Glutamatergic neuron (in vitro differentiated cells): ENCODE measurements at places on chromosomes 1 and 21. TPM values are rescaled to one million over a fixed set of nuclear protein-coding genes. Genes with fewer than 3 reads are reported as not detected.

The ELF3 gene
- total RNA-seq, result 0.96 TPM

DNA sequence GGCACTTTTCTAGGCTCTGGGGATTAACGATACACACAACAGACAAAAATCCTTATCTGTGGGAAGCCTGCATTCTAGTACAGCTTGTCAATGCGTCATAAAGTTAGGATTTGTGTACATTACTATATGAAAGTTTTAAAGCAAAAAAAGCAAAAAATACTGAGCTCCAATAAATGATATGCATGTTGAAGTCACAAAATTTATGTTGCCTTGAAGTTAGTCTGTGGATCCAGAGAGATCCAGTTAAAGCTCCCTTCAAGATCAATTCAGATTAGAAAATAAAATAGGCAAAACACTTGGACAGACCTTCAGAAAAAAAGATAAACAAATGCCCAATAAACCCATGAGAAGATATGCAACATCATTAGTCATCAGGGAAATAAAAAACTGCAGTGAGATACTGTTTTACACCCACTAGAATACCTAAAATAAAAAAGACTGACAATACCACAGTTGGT is 33.1 kb upstream of the KCNQ4 start:
- H3K27ac ChIP-seq, result no peak overlapping the region
- H3K4me1 ChIP-seq, result peaks cover 19% of the 10 kb centered on the region
- no peaks in the 10 kb centered on the region for H3K36me3 ChIP-seq
- no peak overlapping the region for H3K4me3 ChIP-seq

DNA sequence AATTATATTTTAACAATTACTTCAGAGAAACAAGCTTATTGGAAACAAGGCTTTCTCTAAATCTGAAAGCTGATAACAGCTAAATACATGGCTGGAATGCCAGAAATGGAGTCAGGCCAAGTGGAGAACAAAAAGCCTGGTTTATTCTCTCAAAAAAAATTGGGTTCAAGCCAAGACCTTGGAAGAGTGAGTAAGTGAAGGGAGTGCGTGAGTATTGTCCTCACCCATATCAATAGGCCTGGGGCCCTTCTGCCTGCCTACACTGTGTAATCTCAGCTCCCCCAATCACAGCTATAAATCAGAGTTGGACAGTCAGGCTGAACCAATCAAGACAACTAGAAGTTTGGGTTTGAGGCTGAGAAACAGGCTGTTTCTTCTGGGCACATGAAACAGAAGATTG is 7.4 kb downstream of the KYAT3 start:
- H3K4me3 ChIP-seq, result no peak overlapping the region
- peaks cover 8% of the 10 kb centered on the region for H3K36me3 ChIP-seq
- H3K27me3 ChIP-seq, result no peaks in the 10 kb centered on the region
- H3K4me1 ChIP-seq, result peaks cover 3% of the 10 kb centered on the region
- DNase-seq, result no peak

DNA sequence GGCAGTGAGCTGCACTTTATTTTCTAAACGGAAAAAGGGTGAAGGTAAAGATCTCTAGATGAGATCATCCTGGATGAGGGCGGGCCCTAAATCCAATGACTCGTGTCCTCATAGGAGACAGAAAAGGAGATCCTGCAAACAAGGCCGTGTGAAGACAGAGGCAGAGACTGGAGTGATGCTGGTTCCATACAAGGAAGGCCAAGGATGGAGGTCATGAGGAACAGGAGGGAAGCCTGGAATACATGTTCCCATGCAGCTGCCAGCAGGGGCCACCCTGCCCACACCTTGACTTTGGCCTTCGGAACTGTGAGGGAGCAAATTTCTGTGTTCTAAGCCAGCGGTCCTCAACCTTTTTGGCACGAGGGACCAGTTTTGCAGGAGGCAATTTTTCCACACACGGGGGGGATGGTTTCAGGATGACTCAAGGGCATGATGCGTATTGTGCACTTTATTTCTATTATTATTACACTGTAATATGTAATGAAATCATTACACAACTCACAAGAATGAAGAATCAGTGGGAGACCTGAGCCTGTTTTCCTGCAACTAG is 94.3 kb downstream of the PSMG1 start:
- H3K27me3 ChIP-seq, result peaks cover 9% of the 10 kb centered on the region
- H3K36me3 ChIP-seq, result peaks cover 6% of the 10 kb centered on the region
- H3K4me1 ChIP-seq, result no peaks in the 10 kb centered on the region
- no peak for DNase-seq

DNA sequence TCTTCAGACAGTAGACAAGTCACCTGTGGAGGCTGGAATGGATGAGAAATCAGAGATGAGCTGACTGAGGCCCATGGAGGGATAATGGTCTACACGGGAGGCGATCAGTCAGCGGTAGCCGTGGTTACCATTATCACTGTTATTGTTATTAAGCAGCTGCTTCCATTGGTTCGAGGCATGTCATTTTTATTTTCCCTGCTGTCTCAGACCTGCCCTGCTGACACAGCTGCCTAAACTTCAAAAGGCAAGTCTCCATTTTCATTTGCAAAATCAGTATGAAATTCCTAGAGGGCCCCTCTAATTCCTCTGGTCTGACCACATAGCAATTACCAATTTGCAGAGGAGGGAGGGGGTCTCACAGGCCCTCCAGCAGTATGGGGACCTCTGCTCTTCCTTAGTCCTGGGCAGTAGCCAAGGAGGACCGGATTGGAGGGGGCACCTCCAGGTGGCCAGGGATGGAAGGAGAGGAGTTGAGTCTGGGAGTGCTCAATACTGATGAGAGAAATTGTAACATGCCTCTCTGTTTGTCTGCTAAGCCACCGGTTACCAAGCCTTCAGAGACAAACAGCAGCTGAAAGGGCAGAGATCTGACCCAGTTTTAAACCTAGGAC is 184.2 kb downstream of the TRABD2B start:
- H3K27ac ChIP-seq, result no peak overlapping the region
- H3K4me1 ChIP-seq, result peaks cover 17% of the 10 kb centered on the region
- no peak for DNase-seq
- peaks cover 5% of the 10 kb centered on the region for H3K36me3 ChIP-seq

The SYT2 gene
- 2.6 TPM for total RNA-seq

The PKLR gene
- total RNA-seq, result not detected

The OBSCN gene
- 25.7 TPM for total RNA-seq

DNA sequence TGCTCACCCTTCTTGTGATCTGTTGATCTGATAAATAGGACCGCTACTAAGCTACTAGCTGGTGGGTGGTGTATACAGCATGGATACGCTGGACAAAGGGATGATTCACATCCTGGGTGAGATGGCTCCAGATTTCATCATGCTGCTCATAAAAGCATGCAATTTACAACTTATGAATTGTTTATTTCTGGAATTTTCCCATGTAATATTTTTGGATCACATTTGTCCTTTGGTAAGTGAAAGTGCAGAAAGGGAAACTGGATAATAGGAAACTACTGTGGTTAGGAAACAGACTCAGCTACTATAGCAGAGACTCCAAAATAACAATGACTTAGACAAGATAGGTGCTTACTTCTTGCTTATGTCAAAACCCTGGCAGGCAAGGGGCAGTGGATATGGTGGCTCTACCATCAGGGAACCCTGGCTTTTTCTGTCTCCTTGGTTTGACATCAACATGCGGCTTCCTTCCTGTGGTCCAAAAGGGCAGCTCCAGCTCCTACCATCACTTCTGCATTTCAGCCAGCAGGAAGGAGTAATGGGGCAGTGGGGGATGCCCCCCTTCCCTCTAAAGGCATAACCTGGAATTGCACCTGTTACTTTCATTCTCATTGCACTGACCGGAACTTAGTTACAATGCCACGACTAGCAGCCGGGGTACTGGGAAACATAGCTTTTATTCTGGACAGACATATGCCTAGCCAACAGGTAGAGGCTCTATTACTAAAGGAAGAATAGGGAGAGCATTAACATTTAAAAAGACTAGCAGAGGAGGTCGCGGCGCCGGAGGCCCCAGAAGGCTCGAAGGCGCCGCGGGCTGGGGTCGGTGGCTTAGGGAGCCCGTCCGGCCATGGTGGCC is 13.8 kb upstream of the AK2 start:
- H3K27me3 ChIP-seq, result peaks cover 8% of the 10 kb centered on the region
- peaks cover 3% of the 10 kb centered on the region for H3K4me1 ChIP-seq
- no peak overlapping the region for H3K27ac ChIP-seq
- no peak overlapping the region for H3K4me3 ChIP-seq
